Frontal cortex (tissue), 4 donors: ENCODE measurements at places on chromosomes 3 and 15. TPM values are rescaled to one million over a fixed set of nuclear protein-coding genes. Genes with fewer than 3 reads are reported as not detected.

The GCSAM gene
- not detected for total RNA-seq

The CCRL2 gene
- total RNA-seq, result 0.41 TPM

The EXD1 gene
- total RNA-seq, result 1.2 TPM

The MOBP gene
- total RNA-seq, result 0.41 TPM

The SLC9A9 gene
- total RNA-seq, result 4.9 TPM

The RETNLB gene
- not detected for total RNA-seq

The AMIGO3 gene
- not detected for total RNA-seq

The IQCB1 gene
- total RNA-seq, result 27.7 TPM

The SHC4 gene
- 5.7 TPM for total RNA-seq

The TOP2B gene
- 423 TPM for total RNA-seq

The CCDC54 gene
- total RNA-seq, result not detected

The CCDC33 gene
- total RNA-seq, result 0.41 TPM

The RGMA gene
- total RNA-seq, result 6.1 TPM

The B3GALNT1 gene
- 152 TPM for total RNA-seq

The EFHB gene
- total RNA-seq, result 0.41 TPM

The PAQR9 gene
- total RNA-seq, result 2.4 TPM

The CFAP100 gene
- total RNA-seq, result 3.7 TPM

The RARRES1 gene
- 4.5 TPM for total RNA-seq

The GOLGA8Q gene
- total RNA-seq, result not detected

The GOLGA6D gene
- not detected for total RNA-seq

The GOLGA8M gene
- total RNA-seq, result 0.82 TPM

The CCR1 gene
- total RNA-seq, result 1.6 TPM

The C3orf85 gene
- not detected for total RNA-seq

The MESP2 gene
- not detected for total RNA-seq

The GOLGA6L7 gene
- not detected for total RNA-seq

The C15orf61 gene
- 23.6 TPM for total RNA-seq

The CKMT1A gene
- total RNA-seq, result 6.5 TPM

The ERICH6 gene
- under 0.01 TPM for total RNA-seq

The MORC1 gene
- under 0.01 TPM for total RNA-seq

The LYZL4 gene
- total RNA-seq, result not detected

The HRG gene
- not detected for total RNA-seq

The SMCO1 gene
- not detected for total RNA-seq

The TMED3 gene
- 28.5 TPM for total RNA-seq

The FRMD5 gene
- 25.3 TPM for total RNA-seq

The SLC9C1 gene
- total RNA-seq, result 0.41 TPM

The NR2E3 gene
- not detected for total RNA-seq
